GM20000 (cell line): ENCODE measurements at places on chromosomes 5 and 9.

GRCh38 chr9:98977246-98977714 lies 33.6 kb downstream of the COL15A1 start:
- DNase-seq = no peak

- DNase-seq = no peak
Observed at GRCh38 chr5:65081071-65081470, 312.3 kb downstream of the CWC27 start.

- no peak for DNase-seq
Observed at GRCh38 chr9:130387398-130387797, 57.4 kb upstream of the ASS1 start.

- DNase-seq = no peak
Observed at GRCh38 chr5:114469372-114469771, 107.5 kb downstream of the KCNN2 start.

DNA sequence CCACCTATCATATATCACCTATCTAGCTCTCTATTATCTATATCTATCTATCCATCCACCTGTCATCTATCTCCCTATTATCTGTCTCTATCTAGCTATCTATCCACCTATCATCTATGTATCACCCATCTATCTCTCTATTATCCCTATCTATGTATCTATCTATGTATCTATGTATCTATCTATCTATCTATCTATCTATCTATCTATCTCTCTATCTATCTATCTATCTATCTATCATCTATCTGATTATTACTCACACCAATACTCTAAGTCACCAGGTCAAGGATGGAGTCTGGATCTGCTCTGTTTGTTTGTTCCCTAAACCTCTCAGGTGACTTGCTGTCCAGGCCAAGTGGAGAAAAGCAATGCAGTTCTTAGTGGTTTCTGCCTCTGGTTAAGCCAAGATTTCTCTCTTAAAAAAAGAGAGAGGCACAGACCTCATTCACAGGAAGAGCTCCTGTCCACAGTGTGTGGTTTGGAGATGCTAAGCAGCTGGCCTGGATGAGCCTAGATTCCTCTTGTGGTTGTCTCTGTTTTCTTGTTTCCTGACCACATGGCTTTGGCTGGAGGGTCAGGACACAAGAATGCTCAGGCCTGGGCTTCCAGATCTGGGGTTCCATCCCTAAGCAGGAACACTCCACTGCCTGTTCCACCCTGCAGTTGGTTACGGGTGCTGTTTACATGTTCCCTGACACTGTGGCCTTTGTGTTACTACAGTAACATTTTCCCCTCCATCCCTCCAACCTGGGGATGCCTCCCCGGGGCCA lies 133.4 kb downstream of the PHF2 start:
- no peak for DNase-seq

- no peak for DNase-seq
Observed at GRCh38 chr9:116555119-116555518, 132.0 kb upstream of the TRIM32 start.

- DNase-seq = no peak
Observed at GRCh38 chr5:174229514-174230370, 184.2 kb downstream of the NSG2 start.

DNA sequence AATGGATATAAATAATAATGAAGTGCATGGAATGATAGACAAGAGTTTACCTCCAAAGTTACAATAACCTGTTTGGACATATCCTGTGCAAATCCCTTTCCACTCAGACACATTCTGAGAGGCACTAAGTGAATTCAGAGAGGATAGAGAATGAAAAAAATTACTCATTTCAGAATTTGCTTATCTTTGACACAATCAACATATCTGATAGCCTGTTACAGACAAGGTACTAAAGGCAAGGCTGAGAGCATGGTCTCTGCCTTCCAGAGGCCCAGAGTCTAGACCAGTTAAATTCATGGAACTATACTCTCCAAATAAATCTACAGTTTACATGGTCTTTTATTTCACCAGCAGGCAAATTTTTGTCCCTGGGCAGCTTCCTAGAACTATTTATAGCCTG lies 371.8 kb upstream of the PTGER4 start:
- no peak for DNase-seq

GRCh38 chr5:168350315-168350714 lies 58.9 kb downstream of the WWC1 start:
- DNase-seq = no peak

GRCh38 chr9:93256878-93257807 lies 73.2 kb downstream of the WNK2 start:
- no peak for DNase-seq

DNA sequence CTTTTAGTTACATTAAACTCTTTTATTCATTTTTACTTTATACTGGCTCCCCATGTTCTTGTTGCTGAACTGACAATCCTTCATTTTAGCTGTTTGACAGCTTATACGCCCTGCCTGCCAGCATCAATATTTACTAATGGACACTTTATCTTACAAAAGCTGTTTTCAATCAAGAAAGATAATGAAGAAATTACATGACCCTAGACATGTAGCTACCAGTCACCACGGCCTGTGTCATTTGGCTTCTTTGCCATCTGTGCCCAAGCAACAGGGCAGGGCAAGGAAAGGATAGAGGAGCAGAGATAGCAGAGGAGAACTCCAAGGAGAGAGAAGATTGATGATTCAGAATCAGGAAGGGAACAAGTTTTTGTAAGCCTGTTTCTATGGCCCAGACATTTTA lies 647.3 kb downstream of the BRINP1 start:
- DNase-seq = no peak

DNA sequence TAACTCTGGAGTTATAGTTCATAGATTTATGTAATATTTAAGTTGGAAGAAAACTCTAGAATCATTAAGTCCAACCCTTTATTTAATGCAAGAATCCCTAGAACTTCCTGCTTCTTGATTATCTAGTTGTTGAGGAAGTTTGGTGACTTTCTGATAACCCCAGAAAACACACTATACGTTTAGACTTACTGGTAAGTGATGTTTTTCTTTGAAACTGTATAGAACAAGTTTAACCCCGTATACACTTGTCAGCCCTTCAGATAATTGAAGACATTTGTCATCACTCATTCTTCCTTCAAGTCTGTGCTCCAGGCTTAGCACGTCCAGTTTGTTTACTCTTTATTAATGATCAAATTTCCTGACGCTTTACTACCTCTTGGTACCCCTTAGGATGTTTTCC lies 9.0 kb downstream of the NDUFS4 start:
- no peak for DNase-seq

GRCh38 chr9:5949103-5949699 lies 58.5 kb downstream of the MLANA start:
- DNase-seq = no peak

DNA sequence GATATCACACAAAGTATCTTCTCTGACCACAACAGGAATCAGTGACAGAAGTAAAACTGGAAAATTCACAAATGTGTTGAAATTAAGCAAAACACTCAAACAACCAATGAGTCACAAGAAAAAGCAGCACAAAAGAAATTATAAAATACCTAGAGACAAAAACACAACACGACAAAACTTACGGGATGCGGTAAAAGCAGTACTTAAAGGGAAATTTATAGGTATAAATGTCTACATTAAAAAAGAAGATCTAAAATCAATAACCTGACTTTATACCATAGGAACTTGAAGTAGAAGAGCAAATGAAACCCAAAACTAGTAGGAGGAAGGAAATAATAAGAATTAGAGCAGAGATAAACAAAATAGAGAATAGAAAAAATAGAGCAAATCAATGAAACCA lies 2.8 kb upstream of the WDR41 start:
- no peak for DNase-seq

DNA sequence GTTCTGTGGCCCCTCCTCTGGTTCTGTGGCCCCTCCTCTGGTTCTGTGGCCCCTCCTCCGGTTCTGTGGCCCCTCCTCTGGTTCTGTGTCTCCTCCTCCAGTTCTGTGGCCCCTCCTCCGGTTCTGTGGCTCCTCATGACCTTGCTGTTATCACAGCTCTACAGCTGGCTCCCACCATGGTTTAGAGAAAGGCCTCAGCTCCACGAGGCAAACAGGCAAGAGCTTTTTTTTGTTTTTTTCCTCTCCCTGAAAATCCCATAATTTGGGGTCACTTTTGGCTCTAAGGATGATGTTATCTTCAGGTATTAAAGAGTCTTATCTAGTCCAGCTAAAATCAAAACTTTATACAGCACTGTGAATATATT lies 31.8 kb downstream of the C5orf15 start:
- DNase-seq = no peak

DNA sequence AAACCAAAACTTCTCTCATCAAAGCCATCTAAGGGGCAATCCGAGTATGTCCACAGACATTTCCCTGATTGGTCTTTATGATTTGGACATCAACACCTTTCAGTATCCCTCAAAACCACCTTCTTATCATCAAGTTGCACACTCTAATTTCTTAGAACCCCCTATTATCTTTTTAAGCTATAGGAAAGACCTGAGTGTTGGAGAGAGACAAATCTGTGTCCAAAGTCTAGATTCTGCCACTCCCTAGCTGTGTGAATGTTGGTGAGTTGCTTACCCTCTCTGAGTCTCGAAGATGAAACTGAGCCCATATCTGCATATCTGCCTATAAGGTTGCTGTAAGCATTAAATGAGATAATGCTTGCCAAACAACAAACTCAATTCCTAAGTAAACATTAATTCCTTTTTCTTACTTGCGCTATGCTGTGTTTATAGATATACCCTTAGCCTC lies 159.1 kb downstream of the DOCK8 start:
- no peak for DNase-seq

DNA sequence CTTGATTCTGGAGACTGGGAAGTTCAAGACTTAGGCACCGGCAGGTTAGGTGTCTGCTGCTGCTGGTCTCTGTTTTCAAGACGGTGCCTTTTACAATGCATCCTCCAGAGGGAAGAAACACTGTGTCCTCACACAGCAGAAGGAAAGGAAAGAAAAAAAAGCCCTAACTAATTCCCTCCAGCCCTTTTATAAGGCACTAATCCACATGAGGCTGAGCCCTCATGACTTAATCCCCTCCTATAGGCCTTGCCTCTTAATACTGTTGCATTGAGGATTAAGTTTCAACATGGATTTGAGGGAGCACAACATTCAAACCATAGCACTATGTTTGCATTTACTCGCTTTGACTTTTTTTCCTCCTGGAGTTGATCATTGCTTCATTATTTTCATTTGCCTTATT lies 585.9 kb downstream of the TLR4 start:
- DNase-seq = no peak
